ENCODE measurements at places on chromosomes 12 and 14.

- DNase-seq = peak; percentile 15
Measured at GRCh38 chr14:66403183-66403582, 83.0 kb upstream of the CCDC196 start.

DNA sequence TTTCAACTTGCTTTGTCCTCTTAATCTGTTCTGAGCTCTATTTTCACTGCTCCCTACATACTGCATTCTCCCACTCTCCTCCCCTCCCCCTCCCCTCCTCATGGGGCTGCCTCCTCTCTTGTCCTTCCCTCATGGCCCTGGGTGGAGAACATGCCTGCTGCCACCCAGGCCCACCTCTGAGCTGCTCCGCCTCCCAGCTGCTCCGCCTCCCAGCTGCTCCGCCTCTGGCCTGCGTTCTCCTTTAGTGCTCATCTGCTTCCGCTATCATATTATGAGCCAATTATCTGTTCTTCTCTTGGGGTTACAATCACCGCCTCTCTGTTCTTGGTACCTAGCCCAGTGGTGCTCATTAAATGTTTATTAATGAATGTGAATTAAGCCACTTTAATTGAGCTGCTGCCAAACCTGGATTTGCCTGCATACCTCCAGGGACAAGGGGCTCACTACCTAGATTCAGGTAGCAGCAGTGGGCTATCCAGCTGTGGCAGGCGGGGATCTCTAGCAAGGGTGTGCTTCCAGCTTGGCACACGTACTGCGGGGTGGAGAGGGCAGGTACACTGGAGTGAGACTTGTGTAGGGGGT, 32.0 kb upstream of the FAM181A start:
- no peak for DNase-seq

- DNase-seq = no peak
Measured at GRCh38 chr14:102593825-102594137, 1.3 kb downstream of the RCOR1 start.

DNA sequence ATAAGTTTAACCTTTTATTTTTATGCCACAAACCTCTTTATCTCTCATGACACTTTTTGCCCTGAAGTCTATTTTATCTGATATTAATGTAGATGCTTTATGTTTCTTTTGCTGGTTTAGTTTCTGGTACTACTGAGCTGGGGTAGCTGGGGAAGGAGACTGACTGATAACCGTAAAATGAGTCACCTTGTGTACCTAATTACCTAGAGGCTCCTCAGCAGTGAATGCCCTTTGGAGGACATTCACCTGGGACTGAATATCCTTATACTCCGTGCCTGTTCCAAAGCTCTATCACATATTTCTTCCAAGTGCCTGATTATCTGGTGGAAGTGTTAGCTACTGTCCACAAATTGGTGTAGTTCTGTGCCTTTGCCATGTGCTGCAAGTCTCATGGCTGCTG, 13.9 kb downstream of the ATL1 start:
- no peak for DNase-seq

DNA sequence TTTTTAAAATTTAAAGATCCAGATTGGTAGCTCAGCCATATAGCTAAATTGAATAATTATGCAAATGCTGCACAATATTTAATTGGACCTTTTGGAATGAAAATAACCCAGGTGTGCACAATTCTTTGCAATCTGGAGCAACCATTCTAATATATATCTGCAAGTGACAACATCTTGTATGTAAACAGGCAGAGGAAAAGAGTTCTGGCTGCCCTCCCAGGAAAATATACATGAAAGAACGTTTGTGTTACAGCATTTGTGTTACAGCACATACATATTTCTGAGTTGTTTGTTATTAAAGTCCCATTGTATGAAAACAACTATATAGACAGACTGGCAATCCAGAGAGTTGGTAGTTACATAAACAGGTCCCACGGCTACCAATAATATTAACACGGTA, 377.5 kb downstream of the DIO2 start:
- no peak for DNase-seq

GRCh38 chr12:31224768-31225448, 101.0 kb downstream of the SINHCAF start:
- DNase-seq = no peak

DNA sequence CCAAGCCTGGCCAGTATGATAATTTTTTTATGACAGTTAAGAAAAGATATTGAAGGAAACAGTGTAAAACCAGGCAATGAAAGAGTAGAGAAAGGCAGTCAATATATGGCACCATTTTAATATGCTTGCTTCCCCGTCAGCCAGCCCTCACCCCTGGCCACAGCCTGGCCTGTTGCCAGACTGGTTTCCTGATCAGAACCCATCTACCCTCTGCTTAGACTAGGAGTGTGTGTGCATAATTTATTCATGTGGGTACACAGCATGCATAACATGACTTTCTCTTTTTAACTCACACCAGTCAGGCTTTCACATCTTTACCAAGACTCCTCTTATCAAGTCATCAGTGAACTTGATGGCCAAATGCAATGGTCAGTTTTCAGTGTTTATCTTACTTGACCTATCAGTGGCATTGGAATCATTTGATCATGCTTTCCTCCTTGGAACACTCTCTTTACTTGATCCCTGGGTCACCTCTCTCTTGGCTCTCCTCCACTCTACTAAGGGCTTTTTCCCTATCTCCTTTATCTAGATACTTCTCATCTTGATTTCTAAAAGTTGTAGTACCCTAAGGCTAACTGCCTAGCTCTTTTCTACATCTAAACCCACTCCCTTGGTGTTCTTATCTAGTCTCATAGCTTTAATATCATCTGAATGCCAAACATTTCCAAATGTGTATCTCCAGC, 10.0 kb upstream of the GPR19 start:
- no peak for DNase-seq

GRCh38 chr12:68374307-68374982, 42.3 kb upstream of the MDM1 start:
- DNase-seq = no peak

DNA sequence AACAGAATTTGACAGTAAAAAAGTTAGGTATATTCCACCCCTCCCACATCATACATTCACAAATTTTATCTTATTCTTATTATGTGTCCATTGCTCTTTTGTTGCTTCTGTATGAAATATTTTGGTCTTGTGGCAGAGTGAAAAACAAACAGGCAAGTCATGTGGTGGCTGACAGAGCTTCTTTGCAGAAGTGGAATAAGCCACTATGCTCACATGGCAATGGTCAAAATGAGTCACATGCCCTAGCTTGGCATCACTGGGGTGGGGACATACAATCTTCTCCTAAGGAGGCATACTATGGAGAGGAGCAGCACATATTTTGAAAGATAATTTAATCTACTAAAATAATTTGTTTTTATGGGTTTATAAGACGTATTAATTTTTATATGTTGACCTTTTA, 27.7 kb upstream of the CMA1 start:
- DNase-seq = no peak

DNA sequence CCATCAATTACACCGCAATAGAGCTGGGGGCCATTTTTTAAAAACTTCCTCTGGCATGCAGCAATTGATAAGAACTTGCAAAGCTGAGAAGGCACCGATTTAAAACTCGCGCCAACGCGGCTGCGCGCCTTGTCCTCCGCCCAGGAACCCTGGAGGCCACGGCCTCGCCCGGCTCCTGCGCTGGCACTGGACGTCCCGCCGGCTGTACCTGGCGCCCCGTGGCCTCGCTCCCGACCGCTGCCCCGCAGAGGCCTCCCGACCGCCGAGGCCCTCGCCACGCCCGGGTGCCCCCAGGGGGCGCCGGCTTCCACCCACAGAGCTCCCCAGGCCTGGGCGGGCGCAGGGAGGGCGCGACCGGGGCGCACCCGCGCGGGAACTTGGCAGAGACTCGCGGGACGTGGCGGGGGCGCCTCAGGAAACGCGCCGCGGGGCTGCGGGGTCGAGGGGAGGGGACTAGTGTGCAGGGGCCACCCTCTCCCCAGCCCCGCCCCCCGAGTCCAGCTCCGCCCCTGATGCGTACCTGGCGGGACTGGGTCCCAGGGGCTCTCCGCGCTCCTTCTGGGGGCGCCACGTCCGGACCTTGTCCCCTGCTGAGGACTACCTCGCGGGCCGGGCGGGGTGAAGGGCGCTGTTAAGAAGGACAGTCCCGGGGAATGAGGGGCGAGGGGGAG, 65.7 kb downstream of the TNFAIP2 start:
- DNase-seq = no peak

DNA sequence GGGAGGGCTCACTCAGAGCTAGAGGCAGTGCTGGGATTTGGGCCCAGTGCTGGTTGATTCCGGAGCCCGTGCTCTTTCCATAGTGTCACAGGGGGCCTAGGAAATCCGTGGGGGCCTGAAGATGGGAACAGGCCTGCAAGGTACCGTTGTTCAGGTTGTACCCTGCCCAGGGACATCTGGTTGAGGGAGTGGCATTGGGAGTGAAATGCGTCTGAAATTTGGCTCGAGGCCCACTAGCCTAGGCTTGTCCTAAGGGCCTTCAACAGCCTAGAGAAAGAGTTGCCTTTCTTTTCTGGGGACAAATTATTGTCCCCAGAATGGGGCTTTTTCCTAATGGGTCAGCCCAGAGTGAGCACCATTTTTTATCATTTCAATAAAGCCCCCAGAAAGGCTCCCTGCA, 26.4 kb upstream of the FAM222A start:
- no peak for DNase-seq

- no peak for DNase-seq
Measured at GRCh38 chr12:124651516-124652273, 84.3 kb upstream of the NCOR2 start.

- DNase-seq = no peak
Measured at GRCh38 chr12:88400302-88400701, 180.0 kb downstream of the KITLG start.

DNA sequence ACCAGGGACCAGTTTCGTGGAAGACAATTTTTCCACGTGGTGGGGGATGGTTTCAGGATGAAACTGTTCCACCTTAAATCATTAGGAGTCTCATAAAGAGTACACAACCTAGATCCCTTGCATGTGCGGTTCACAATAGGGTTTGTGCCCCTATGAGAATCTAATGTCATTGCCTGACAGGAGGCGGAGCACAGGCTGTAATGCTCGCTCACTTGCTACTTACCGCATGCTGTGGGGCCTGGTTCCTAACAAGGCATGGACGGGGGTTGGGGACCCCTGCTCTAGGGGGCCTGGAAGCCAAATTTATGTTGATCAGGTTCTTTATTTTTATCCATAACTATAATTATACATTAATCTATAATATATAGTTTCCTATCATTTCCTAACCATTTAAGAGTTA, 315.3 kb downstream of the MED13L start:
- DNase-seq = no peak

- DNase-seq = no peak
Measured at GRCh38 chr12:105878964-105879363, 259.8 kb downstream of the NUAK1 start.

- no peak for DNase-seq
Measured at GRCh38 chr12:12612358-12612757, 682 bp downstream of the CREBL2 start.

DNA sequence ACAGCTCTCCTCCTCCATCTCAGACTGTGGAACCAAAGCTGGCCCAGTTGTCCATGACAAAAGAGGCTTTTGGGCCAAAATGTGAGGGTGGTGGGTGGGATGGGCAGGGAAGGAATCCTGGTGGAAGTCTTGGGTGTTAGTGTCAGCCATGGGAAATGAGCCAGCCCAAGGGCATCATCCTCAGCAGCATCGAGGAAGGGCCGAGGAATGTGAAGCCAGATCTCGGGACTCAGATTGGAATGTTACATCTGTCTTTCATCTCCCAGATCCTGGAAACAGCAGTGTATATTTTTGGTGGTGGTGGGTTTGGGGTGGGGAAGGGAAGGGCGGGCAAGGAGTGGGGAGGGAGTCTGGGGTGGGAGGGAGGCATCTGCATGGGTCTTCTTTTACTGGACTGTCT, 11.8 kb upstream of the TAMALIN start:
- no peak for DNase-seq

GRCh38 chr14:80100681-80101080, 110.6 kb downstream of the DIO2 start:
- DNase-seq = no peak

DNA sequence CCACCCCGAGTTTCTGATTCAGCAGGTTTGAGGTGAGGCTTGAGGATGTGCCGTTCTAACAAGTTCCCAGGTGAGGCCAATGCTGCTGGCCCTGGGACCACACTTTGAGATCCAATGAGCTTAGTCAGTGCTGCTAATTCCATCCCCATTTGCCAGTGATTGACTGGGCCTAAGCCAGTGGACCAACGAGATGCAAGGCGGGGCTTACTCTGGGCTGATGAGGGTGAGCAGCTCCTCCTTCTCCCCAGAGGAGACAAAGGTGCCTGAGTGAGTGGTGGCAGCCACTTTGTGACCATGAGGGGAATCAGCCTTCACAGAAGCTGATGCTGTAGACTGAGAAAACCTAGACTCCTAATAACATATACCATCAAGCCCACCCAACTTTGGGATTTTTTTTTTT, 23.1 kb upstream of the HNF1A start:
- no peak for DNase-seq
